ENCODE measurements at places on chromosomes 2 and 18.

GRCh38 chr18:47100212-47100831, 50.0 kb downstream of the HDHD2 start:
- peak; percentile 58 for DNase-seq

GRCh38 chr2:170813611-170814532, 2.8 kb upstream of the GAD1 start:
- DNase-seq = no peak

GRCh38 chr18:67496469-67496868, 20.1 kb downstream of the DSEL start:
- no peak for DNase-seq

DNA sequence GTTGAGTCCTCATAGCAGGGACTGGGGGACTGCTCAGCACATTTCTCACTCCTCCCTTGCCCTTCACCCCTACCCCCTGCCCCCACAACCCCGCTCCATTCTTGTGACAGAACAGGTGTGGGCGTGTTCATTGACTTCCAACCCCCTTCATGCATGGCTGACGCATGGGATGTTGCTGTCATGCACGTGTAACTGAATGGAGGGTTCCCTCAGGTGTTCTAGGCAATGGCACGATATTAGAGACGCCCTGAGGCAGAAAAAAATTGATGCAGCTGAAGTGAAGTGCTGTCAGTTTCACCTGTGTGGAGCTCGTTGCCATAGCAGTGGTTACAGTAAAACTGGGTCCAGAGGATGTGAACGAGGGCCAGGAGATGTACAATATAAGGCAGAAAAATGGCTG, 6.5 kb upstream of the THOC1 start:
- no peak for DNase-seq

GRCh38 chr2:96977631-96978195, 8.7 kb downstream of the FAM178B start:
- DNase-seq = no peak

DNA sequence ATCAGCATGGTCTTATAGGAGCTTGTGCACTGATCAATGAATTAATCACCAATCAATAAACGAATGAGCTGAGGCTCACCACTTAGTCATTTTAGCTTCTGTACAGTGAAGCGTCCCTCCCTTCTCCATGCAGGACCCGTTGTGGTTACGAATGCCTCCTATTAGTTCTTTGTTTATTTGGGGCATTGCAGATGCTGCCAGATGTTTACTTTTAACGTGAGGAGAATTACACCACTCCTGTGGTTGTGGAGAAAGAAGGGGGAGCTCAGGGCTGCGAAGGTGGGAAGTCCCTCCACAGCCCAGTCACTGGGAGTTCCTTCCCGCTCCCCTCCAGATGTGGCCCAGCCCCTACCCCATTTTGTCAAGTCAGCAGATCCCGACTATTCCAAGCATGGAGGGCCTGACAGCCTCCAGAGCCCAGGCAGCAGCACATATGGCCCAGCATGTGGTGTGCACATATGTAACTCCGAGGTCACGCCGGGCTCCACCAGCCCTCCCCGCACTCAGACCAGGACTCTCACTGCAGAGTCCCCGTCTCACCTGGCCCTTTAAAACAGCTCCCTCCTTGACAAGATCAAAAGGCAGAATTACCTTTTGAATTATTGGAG, 20.9 kb downstream of the PKDCC start:
- no peak for DNase-seq

GRCh38 chr2:85156153-85156552, 23.0 kb downstream of the TCF7L1 start:
- no peak for DNase-seq

DNA sequence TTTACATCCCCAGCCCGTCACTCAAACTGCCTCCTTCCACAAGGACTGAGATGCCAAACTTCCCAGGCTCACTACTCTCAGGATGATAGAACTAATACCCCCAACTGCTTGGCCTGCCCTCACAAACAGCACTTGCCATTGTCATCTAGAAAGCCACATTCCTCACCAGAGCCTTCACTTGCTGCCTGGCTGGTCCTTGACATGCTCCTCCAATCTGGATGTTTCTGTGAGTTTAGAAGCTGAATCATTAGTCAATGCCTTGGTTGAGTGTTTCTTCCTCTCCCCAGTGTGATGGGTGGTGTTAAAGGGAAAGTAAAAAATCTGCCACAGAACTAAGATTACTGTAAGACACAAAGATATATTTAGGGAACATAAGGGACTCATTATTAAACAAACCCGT, 52.5 kb downstream of the MARCHF4 start:
- DNase-seq = no peak

DNA sequence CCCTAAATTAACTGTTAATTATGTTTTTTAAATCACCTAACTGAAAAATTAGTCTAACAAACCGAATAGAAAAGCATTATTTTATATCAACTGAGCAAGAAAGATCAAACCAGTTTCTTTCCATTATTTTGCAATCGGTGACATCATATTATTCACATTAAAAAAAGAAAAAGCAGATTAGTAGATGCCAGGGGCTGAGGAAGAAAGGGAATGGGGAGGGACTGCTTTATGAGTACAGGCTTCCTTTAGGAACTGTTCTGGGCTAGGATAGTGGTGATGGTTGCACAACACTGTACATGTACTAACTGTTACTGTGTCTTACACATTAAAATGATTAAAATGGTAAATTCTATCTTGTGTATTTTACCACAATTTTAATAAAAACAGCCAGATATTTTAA, 59.3 kb downstream of the COBLL1 start:
- DNase-seq = no peak

- DNase-seq = no peak
Measured at GRCh38 chr18:34772887-34773286, 62.8 kb downstream of the DTNA start.

DNA sequence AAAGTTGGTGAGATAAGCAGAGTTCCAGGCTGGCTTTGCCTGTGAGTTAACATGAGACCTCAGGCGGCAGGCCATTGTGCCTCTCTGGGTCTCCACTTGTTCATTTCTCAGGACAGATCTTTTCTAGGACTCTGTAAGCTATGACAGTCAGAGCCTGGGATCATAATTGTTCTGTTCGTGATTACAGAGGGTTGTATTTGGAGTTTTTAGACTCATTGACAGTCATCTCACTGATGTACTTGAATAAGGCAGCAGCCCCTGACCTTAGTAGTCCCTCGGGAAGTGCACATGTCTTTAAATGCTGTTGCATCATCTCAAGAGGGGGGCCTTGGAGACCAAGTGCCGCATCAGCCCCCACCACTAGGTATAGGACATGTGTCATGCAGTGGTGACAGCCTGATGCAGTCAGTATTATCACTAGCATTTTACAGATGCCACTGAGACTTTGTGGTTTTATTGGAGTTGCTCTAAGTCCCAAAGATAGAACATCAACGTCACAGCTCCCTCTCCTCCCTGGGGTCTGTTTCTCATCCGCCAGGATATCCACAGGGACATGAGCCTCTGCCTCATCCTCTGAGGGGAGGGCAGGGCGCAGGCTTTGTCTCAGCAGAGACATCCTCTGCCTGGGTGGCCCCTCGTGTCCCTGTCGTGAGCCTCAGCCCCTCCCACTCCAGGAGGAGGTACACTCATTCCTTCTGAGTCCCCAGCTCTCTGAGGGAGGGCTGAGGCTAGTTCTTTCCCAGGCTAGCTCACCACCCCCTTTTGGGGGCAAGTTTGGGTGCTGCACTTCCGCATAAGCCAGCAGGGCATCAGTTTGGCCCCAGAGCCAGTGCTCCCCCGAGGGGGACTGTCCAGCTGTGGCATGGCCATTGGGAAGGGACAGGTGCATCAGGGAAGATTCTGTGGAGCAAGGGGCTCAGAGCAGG, 14.1 kb downstream of the GLI2 start:
- DNase-seq = no peak

GRCh38 chr2:98605076-98605475, 3.2 kb downstream of the COA5 start:
- no peak for DNase-seq

DNA sequence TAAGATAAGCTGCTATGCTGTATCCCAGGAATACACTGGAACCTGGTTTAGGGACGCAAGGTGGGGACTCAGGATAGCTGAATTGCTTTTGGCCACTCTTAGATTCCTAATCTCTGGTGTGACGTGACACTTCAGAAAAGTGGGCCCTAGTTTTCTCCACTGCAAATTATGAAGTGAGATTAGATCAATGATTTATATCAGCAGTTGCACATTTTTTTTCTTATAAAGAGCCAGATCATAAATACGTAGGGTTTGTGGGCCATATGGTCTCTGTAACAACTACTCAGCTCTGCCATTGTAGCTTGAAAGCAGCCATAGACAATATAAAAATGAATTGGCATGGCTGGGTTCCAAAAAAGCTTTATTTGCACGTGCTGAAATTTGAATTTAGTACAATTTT, 85.4 kb upstream of the CPO start:
- no peak for DNase-seq

DNA sequence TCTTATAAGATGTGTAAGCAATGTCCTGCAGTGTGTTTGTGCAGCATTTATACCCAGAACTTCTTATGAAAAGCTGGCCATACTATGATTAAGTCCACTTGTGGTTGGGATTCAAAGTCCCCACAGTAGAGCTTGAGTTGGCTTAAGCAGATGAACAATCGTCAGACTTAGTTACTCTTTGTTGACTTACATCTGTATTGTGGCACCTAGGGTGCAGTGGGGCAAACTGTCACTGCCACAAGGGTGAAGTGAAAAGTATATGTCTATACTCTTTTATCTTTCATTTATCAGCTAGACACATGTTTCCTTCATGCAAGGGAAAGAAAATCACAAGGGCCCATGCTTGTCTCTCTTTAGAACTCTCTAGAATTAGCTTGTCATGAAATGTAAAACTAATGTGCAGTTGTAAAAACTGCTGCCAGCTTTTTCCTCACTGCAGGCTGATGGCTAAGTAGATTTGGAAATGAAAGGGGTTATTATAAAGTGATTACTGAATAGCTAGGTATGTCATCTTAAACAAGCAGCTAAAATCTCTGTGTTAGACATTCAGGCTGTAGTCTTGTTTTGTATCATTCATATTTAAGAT, 474.5 kb downstream of the PTPRM start:
- no peak for DNase-seq

DNA sequence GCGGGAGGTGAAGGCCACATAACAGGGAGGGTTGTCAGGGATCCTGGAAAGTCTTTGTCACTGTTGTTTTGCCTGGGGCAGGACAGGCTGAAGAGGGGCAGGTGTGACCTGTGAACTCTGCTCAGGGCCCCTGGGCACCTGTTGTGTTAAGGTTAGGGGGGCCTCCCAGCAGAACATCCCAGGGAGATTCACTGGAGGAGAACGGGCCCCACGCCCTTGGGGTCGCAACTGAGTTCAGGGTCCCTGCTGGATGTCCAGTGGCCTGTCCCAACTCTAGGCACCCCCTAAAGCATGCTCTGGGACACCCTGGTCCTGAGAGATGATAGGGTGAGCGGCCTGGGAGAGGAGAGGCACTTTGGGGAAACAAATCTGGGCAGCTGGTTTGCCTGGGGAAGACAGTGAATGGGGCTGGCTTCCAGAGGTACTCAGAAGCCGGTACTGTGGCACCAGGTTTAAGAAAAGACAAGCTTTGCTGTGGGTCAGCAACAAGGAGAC, 22.9 kb downstream of the GPR35 start:
- DNase-seq = no peak

DNA sequence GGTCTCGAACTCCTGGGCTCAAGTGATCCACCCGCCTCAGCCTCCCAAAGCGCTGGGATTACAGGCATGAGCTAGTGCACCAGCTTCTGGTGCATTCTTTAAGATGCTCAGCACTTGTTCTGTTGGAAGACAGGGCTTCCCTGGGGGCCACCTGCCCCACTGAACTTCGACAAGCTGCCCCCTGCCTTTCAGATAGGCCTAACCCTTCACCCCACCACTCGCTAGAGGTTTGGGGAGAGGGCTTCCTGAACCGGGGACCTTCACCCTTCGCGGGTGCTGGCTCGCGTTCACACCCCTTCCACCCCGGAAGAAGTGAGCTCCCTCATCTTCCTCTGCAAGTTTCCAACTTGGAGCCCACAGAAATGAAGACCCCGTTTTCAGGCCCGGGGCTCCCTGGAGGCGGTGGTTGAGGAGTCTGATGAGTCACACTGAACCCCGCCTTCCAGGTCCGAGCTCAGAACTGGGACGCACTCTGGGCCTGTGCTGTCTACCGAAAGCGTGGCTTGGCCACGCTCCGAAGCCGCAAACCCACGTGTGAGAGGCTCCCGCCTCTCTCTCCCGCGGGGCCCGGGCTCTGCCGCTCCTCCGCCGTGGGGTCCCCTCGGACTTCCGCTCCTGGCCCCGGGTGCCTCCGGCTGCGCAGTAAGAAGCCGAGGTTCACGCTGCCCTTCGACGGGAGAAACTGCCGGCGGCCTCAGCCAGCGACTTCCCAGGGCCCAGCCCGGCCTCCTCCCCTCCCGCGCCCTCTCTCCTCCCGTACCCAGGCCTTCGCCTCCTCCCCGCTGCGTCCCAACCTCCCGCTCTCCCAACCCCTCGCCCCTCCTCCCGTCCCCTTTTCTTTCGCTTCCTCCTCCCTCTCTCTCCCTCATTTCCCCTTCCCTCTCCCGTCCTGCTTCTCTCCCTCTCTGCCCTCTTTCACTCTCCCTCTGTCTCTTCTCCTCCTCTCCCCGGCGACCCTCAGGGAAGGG, 47.5 kb upstream of the SP3 start:
- DNase-seq = no peak

GRCh38 chr2:26685989-26686839, 6.3 kb upstream of the KCNK3 start:
- DNase-seq = no peak

Measured in stimulated activated CD4-positive, alpha-beta T cell treated with anti-CD3 and anti-CD28 coated beads, Interleukin-2, amount 100 ng/mL, for 48 hours (primary cell).